Lung (tissue), 17 donors: ENCODE measurements at places on chromosomes 12 and 14. TPM values are rescaled to one million over a fixed set of nuclear protein-coding genes. Genes with fewer than 3 reads are reported as not detected.

GPR84 gene
- 2.6 TPM for total RNA-seq

GRCh38 chr12:48180424-48180823 lies 3.0 kb upstream of the CCDC184 start:
- DNase-seq, result no peak

VRTN gene
- total RNA-seq, result not detected

GRCh38 chr12:50402264-50403000 lies 1.7 kb downstream of the LARP4 start:
- peak; percentile 63 for DNase-seq

OR6C2 gene
- total RNA-seq, result 0.14 TPM

MYBPC1 gene
- total RNA-seq, result not detected

DNA sequence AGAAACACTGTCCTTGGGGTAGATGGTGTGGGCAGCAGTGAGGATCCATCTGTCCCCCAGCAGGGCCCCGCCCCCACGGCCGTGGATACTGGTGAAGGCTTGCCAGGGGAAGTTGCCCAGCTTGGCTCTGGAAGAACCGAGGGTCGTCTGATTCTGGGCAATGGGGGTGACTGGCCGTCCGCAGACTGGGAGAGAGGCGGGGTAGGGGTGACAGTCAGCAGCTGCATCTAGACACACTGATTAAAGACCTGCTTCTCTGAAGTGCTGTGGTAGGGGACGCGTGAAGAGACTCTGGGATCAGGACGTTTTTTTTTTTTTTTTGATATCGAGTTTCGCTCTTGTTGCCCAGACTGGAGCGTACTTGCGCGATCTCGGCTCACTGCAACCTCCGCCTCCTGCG lies 4.7 kb upstream of the C1R start:
- no peak for DNase-seq

DNA sequence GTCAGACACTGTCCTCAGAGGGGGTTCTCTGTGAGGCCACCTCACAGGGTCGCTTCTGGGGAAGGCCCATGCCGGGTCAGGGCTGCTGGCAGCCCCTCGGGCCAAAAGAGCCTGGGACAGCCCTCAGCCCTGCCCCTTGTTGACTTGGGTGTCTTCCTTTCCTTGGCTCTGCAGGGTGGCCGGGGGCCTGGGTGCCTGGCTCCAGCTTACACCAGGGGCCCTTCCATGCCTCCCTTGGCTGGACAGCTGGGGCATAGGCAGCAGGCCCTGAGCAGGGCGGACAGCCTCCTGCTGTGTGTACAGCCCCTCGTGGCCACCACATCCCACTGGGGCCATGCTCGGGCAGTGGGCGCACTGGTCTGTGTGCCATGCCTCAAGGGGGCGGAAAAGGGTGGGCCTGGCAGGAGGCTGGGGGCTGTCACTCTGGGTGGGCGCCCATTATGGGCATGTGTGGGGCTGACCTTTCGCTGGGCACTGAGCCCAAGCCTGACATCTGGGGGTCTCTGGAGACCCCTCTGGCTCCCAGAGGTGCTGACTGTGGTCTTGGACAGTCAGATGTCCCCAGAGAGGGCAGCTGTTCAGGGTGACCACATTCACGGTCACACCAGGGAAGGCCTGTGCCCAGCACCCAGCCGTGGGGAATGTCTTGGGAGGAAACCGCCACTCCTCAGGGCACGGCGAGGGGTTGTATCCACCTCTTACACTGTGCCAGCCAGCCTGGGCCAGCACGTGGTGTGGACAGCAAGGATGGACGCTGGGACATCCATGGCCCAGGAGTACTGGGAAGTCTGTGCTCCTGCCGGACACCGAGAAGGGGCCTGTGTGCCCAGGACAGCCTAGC lies 313.3 kb downstream of the TMEM121 start:
- no peak for DNase-seq

LYZ gene
- total RNA-seq, result 186 TPM

- DNase-seq, result peak; percentile 58
These were observed 111.4 kb downstream of the DACT1 start for GRCh38 chr14:58749066-58749669.

DNA sequence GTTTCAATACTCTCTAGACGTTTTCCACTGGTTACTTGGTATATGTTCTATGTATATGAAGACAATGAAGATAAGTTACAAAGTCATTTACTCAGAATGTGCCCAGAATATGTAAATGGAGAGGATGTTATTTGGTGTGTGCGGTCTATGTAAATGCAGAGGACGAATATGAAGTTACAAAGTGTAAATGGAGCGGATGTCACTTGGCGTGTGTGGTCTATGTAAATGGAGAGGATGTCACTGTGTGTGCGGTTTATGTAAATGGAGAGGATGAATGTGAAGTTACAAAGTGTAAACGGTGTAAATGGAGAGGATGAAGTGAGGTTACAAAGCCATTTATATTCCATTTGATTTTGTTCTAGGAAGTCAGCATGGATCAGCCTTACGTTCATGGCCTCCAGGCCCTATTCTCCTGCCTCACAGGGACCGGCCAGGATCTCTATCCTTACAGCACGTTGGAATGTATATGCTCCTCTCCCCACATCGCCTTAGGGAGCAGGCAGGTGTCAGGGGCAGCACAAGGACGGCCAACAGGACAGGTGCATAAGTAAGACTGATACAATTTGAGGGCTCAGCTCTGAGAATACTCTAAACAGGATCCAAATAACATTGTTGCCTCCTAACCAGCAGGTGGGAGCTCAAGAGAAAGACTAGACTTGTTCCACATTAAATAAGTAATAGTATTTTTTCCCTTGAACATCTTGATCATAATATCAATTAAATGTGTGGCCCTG lies 42.4 kb downstream of the GLRX5 start:
- DNase-seq, result no peak

GRCh38 chr14:99529899-99530298 lies 48.7 kb downstream of the CCNK start:
- no peak for DNase-seq

AMIGO2 gene
- 17.7 TPM for total RNA-seq

ESRRB gene
- 0.26 TPM for total RNA-seq

CDC42BPB gene
- total RNA-seq, result 88.5 TPM

DNA sequence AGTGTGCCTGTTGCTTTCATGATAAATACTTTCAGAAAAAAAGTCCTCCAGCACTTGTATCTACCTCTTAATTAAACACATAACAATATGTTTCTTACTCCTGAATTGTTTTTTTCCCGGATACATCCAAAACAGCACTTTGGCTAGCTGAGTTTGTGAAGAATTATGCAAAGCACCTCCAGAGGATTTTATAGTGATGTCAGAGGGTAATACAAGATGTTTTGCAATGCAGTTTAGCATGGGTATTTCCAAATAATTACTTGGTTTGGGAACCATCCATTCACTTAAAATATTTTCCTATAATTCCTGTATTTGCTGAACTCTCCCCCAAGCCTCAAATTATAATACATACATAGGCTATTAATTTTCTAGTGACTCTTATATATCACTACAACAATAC lies 37.7 kb upstream of the DBX2 start:
- no peak for DNase-seq

- peak; percentile 1 for DNase-seq
These were observed 40.9 kb downstream of the RTN1 start for GRCh38 chr14:59829469-59830337.

ASPG gene
- total RNA-seq, result 4.7 TPM

DNA sequence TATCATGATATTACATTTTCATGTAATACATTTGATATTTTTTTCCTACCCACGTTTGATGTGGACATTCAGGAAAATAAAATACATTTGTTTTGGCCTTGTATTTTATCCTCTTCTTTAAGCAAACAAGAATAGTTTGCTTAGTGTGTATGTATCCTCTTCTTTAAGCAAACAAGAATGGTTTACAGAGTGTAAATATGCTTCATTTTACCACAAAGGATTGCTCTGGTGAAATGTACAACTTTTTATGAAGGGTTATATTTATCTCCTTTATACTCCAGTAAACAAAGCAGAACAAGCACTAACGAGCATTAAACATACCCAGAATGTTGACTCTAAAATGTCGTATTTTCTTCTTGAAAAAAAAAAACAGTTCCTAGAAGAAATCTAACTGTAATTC lies 244.7 kb downstream of the KCNH5 start:
- DNase-seq, result no peak

- DNase-seq, result no peak
These were observed 12.8 kb downstream of the TUNAR start for GRCh38 chr14:95889236-95889979.

DNA sequence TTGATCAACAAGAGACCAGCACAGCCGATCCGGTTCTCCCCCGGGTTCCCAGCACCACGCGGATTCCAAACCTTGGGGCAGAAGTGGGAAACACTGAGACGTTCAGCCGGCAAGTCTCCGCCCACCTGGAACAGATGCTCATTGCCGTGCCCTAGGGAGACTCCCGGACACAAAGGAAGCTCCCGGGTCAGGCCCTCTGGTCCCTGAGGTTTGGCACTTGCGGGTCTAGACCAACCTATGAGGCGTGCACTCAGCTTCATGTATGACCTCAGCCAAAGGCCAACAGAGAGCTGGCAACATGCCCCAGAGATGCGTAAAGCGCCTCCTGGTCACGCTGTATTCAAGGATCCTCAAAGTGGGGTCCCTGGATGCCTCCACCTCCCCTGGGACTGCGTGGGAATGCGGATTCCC lies 2.5 kb downstream of the RIMBP2 start:
- DNase-seq, result no peak

OR4K15 gene
- total RNA-seq, result not detected

KSR2 gene
- 0.51 TPM for total RNA-seq

EFS gene
- 18.2 TPM for total RNA-seq

GRCh38 chr14:59816941-59817340 lies 53.6 kb downstream of the RTN1 start:
- peak; percentile 29 for DNase-seq

DNA sequence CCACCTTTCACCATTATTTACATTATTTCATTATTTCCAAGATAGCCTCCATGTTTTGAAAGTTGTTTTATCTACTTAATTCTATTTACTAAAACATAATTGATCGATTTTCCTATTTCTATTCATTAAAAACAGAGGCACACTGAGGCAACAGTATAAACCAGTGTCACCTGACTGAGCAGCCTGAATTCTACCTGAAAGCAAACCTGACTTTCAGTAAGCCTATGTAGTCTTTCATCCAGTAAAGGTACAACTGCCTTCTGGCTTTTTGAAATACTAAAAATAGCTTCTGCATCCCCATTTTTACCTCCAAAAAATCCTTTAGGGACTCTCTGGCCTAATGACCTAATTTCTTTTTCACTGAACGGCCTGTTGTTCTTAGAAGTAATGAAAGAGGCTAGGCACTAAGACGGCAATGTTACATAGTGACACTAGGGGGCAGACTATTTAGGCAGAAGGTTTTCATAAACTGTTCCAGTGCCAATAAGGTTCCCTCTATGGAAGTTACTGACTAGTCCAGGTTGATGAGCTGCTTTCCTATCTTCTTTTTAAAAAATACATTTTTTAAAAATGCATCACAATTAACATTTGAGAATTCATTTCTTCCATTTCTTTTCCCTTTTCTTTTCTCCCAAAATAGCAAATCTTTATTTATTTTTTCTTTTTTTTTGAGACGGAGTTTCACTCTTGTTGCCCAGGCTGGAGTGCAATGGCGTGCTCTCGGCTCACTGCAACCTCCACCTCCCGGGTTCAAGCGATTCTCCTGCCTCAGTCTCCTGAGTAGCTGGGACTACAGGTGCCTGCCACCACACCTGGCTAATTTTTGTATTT lies 17.5 kb downstream of the ANAPC5 start:
- no peak for DNase-seq

DNA sequence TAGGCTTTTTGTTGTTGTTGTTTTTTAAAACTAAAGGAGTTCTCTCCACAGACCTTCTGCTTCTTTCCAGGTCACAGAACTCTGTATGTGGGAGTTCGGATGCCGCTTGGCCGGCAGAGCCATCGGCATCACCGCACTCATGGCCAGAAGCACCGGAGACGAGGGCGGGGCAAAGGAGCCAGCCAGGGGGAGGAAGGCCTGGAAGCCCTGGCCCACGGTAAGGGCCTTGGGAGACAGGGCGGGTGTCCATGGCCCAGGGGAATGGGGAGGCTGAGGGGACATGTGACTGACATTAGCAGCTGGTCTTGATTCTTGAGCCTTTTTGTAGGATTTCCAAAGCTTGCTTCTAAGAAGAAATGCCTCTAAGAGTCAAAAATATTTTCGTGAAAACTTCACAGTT lies 26.2 kb downstream of the SLC4A8 start:
- DNase-seq, result no peak

DNA sequence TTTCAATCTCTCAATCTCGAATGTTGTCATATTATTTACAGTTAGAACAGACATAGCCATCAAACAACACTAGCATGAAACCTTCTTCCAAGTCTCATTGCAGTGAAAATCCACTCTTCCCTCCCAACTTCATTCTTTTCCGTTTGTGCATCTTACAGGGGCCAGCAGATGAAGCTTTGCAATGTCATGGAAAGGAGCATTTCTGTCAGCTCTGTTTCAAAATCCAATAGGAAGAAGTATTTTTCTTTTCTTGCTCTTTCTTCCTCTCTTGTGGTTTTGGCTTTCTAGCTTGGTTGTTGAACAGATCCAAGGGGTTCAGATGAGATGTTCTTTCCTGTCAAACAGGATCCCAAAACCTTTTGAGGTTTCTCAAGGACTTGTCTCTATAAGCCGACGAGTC lies 416.6 kb downstream of the AEBP2 start:
- DNase-seq, result peak; percentile 66

- no peak for DNase-seq
These were observed 37.7 kb downstream of the DIP2B start for GRCh38 chr12:50542448-50542847.

GRCh38 chr14:52922656-52923055 lies 28.2 kb downstream of the FERMT2 start:
- DNase-seq, result no peak

DNA sequence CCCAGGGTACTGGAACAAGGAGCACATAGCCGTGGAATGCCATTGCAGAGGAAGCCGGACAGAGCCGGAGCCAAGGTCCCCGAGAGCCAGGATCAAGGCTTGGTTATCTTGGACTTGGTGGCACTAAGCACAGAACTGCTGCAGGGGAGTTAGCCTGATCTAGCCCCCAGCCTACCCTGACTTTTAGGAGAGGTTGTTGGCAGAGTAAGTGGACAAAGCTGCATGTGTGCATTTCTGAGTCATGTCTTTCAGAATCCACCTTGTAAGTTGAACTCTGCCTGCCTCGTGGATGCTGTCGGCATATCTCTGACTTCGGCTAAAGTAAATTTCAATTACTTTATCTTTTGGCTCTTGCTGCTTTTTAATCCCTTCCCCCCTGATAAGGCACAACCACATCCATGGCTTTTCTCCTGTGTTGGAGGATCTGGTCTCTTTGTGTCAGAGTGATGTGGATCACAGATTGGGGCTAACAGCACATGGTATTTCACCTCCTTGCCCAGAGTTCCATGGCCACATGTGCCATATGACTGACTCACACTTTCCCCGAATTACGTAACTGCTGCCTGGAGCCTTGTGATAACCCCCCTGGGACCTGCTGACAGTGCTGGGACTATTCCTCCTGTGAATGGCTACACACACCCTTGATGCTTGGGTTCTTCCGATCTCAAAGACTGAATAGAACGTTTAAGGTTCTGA lies 240.3 kb downstream of the EMP1 start:
- no peak for DNase-seq

GRCh38 chr14:56189307-56189706 lies 71.1 kb downstream of the PELI2 start:
- peak; percentile 58 for DNase-seq
